ENCODE measurements at places on chromosomes 7 and 10.

GRCh38 chr10:48251525-48252353 lies 22.8 kb downstream of the FRMPD2 start:
- DNase-seq = no peak

GRCh38 chr10:86709396-86710185 lies 41.3 kb downstream of the LDB3 start:
- no peak for DNase-seq

- no peak for DNase-seq
Measured at GRCh38 chr10:34609287-34609940, 205.7 kb downstream of the PARD3 start.

DNA sequence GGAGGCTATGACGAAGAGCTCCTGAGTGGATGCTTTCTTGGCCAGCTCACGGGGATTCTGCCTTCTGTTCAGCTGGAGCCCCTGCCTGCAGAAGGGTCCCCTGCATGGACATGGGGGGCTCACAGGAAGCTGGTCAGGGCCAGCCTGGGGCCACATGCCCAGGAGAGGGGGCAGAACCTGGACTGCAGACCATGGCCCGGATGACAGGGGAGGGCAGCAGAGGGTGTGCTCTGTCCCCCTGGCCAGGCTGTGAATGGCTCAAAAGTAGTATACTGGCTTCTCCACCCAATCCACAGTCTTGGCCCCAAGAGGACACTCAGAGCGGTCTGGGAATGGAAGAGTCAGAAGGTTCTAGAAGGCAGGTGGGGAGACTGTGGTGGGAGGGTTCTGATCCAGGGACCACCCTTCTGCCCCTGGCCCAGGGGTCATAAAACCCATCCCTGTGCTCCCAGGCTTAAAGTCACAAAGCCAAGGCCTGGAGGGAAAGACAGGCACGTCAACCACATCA lies 40.3 kb downstream of the PPIF start:
- no peak for DNase-seq

- DNase-seq = no peak
Measured at GRCh38 chr7:28517206-28517605, 104.9 kb downstream of the CREB5 start.

DNA sequence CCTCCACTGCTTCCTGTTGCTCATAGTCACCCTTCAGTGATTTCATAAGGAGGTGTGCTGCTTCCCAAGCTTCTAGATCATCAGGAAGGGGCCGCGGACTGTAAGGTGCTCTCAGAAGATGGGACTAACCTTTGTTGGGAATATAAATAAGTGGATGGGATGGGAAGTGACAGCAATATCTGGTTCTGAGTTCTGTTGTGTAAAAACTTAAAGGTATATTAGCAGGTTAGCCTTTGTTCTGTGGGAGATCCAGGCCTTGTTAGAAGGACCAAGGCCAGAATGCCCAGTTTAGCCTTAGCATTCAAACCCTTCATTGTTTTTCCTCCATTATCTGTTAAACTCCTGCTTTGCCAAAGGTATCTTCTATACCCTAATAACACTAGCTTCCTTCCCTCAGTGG lies 12.4 kb downstream of the BUB3 start:
- DNase-seq = no peak

DNA sequence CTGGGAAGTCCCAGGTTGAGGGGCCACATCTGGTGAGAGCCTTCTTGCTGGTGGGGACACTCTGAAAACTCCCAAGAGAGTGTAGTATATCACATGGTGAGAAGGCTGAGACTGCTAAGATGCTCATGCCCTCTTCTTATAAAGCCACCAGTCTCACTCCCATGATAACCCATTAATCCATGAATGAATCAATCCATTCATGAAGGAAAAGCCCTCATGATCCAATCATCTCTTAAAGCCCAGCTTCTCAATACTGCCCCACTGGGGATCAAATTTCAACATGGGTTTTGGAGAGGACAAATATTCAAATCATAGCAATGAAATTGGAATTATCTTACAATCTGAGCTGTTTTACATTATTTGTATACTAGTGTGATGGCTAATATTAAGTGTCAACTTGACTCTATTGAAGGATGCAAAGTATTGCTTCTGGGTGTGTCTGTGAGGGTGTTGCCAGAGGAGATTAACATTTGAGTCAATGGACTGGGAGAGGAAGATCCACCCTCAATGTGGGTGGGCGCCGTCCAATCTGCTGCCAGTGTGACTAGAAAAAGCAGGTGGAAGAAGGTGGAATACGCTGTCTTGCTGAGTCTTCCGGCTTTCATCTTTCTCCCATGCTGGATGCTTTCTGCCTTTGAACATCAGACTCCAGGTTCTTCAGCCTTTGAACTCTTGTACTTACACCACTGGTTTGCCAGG lies 14.3 kb upstream of the UBE2D1 start:
- DNase-seq = no peak
